Activated CD4-positive, CD25-positive, alpha-beta regulatory T cell (primary cell): ENCODE measurements at places on chromosomes 12 and 14.

DNA sequence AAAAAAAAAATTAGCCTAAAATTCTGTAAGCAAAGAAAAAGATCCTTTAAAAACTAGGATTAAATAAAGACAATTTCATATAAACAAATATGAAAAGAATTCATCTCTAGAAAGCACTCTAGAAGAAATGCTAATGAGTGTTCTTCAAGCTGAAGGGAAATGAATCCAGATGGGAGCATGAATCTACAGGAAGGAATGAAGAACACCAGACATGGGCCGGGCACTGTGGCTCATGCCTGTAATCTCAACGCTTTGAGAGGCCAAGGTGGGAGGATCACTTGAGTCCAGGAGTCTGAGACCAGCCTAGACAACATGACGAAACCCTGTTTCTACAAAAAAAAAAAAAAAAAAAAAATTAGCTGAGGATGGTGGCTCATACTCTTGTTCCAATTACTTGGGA, 297.2 kb downstream of the FBXL14 start:
- DNase-seq: no peak

- DNase-seq: no peak
Measured at GRCh38 chr12:113170926-113171325, 14.4 kb downstream of the DDX54 start.

DNA sequence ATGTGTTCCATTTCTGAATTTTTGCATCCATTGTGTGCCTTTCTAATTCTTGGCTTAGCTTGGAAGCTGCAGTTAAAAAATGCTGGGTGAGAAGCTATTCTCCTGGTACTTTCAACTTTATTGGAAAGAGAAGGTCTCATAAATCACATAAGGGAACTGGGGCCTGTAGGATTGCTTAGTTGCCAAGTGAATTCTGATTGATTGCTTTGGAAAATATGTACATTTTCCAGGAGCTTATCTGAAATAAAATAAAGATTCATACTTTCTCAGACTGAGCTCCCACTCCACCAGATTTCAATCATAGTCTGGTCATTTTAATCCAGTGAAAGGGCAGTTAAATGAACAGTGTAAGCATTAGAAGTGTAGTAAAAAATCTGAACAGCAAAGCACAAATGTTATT, 50.0 kb upstream of the PRICKLE1 start:
- no peak for DNase-seq

- no peak for DNase-seq
Measured at GRCh38 chr12:17928708-17929366, 161.2 kb downstream of the RERGL start.

- DNase-seq: no peak
Measured at GRCh38 chr12:62335796-62336195, 75.6 kb downstream of the USP15 start.

DNA sequence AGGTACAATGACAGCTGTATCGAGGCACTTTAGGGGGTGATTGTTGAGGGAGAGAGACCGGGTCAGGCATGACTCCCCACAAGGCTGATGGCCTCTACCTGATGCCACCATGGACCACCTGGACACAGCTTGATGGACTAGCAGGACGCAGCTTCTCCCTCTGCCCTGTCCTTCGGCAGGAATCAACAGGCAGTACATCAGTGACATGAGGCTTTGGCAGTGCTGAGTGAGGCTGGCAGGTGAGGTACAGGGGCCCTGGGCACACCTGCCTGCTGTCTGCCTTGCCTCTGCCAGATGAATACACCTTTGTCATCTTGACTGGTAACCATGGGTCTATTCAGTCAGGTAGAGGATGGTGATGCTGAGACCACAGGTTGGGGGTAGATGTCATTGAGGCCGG, 25.3 kb upstream of the ESRRB start:
- DNase-seq: no peak

DNA sequence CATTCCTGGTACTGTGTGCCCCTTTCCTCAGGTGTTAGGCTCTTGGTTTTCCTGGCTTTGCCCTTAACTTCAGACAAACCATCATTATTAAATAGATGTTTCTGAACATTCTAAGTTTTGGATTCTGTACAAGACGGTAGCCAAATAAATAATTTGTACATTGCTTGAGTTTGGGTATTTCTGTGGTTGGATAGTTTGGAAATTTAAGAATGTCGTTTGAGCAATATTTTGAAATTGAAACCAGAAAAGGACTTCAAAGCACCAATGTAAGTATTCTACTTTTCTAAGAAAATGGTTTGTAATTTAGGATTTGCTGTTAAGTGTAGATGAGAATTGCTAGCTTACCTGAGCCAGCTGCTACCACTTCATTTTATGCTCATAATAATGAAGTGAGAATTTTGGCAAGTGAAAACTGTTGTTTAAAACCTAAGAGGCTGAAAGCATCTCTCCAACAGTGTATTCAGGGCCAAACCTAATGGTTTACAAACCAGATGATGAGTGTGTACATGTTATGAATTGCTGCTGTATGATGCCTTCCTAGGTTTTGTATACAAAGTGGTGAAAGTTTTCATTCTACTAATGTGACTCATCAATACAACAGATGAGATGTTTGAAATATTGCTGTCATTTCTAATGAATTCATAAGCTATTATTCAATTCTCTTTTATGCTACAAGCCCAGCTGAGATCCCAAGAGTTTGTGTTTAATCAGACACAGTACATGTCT, 181.5 kb upstream of the PRKD1 start:
- no peak for DNase-seq

- DNase-seq: no peak
Measured at GRCh38 chr14:63192085-63192484, 12.2 kb upstream of the RHOJ start.

DNA sequence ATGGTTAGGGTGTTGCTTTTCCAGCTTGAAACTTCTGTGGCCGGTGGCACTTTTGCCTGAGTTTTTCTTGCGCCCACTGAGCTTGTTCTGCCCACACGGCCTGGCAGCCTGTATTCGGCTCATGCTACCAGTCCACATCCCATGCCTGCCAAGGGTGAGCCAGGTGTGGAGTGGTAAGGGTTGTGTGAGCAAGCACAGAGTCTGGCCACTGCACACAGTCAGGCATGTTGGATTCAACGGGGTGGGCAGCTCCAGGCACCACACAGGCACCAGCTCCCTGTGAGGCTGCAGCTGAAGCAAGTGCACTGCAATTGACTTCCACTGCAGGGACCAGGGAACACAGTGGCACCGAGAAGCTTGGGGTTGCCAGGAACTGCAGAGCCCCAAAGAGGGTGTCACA, 18.8 kb upstream of the NTS start:
- no peak for DNase-seq

- no peak for DNase-seq
Measured at GRCh38 chr12:59007620-59008019, 87.3 kb upstream of the LRIG3 start.

- no peak for DNase-seq
Measured at GRCh38 chr12:12779529-12779928, 5.9 kb upstream of the APOLD1 start.

GRCh38 chr12:68932128-68932960, 627 bp downstream of the CPM start:
- no peak for DNase-seq

- no peak for DNase-seq
Measured at GRCh38 chr14:41532255-41532654, 74.4 kb upstream of the LRFN5 start.
